ENCODE measurements at places on chromosomes 7 and 10. TPM values are rescaled to one million over a fixed set of nuclear protein-coding genes. Genes with fewer than 3 reads are reported as not detected.

GRCh38 chr7:116216956-116217571 is 6.7 kb downstream of the TES start:
- no peak for DNase-seq
- no peaks in the 10 kb centered on the region for H3K27me3 ChIP-seq
- no peak overlapping the region for H3K27ac ChIP-seq
- no peak overlapping the region for H3K4me3 ChIP-seq
- no peaks in the 10 kb centered on the region for H3K36me3 ChIP-seq

The TMEM140 gene
- not detected for total RNA-seq

DNA sequence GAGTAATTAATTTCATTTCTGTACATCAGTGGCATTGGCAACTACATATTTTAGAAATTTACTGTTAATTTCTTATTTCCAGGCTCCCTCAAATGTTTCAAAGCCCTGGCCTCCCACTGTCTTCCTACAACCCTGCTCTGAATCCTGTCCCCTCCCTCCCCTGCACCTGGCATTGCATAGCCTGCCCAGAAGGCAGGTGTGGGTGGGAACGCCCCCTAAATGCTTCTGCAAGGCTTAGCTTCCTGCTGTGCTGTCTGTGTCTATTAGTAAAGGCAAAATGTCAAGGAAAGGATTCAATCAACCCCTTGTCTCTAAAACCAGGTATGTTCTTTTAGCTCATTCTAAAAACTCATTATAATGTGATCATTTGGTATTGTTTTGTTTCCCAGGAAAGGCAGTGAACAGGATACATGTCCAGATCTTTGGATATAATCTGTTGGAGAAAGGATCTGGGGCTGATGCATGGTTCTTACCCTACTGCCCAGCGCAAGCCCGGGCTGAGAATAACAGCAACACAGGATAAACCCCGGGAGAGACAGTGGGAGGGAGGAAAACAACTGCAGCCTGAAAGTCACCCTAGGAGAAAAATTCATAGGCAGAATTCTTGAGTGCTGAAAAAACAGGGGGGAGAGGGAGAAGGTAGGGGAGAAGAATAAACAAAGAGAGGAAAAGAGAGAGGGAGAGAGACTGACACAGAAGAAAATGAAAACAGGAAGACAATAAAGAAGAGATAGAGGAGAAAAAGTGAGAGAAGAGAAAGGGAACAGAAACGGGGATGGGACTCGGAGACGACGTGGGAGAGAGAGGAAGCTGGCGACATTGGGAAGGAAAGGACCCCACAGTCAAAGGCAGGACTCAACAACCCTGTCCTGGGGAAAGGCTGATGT is 589 bp downstream of the ZNF488 start:
- H3K27me3 ChIP-seq, result no peaks in the 10 kb centered on the region
- H3K36me3 ChIP-seq, result no peaks in the 10 kb centered on the region
- H3K4me3 ChIP-seq, result peak overlapping the region; percentile 91
- no peak overlapping the region for H3K27ac ChIP-seq
- peak; percentile 57 for DNase-seq

GRCh38 chr10:119263951-119264617 is 56.7 kb downstream of the GRK5 start:
- no peaks in the 10 kb centered on the region for H3K36me3 ChIP-seq
- no peak for DNase-seq
- H3K4me3 ChIP-seq, result no peak overlapping the region
- H3K27me3 ChIP-seq, result no peaks in the 10 kb centered on the region
- no peak overlapping the region for H3K27ac ChIP-seq
- no peaks in the 10 kb centered on the region for H3K4me1 ChIP-seq

DNA sequence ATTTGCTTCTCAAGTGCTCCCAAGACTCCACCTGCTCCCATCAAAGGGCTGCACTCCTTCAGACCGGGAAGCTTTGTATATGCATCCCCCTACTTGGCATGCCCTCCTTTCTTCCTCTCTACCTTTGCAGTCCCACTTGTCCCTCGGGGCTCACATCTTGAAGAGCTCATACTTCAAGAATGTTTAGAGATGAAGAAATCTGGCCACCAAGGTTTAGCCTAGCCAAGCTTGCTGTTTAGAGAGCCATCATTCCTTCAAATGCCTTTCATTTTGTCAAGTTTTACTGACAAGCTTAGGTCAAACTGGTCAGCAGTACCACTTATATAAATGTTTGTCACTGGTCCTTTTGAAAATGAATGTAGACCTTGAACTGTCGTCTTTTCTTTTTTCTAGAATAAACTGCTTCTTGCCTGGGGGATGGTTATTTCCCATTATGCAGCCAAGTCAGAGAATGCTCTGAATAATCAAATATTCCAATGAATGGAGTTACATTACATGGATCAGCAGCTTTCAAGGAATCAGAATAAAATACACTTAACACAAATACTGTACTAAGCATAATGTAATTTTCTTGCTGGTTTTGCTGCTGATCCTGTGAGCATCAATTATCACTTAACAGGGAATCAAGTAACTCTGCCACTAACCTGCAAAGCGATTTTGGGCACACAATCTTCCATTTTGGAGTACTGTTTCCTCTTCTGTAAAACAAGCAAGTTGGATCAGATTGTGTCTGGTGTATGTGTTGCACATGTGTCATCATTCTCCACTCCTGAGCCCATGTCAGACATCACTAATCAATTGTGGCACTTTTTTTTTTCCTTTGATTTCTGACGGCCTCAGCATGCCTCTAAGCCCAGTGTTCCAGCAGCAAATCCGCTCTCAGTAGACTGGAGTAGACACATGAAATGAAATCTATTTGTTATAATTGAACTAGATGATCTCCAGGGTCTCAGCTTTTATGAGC is 357.9 kb downstream of the PTEN start:
- H3K36me3 ChIP-seq, result no peaks in the 10 kb centered on the region
- H3K27me3 ChIP-seq, result no peaks in the 10 kb centered on the region
- no peak overlapping the region for H3K4me3 ChIP-seq
- no peaks in the 10 kb centered on the region for H3K4me1 ChIP-seq
- no peak for DNase-seq
- H3K27ac ChIP-seq, result no peak overlapping the region

The IGF2BP3 gene
- total RNA-seq, result 190 TPM

DNA sequence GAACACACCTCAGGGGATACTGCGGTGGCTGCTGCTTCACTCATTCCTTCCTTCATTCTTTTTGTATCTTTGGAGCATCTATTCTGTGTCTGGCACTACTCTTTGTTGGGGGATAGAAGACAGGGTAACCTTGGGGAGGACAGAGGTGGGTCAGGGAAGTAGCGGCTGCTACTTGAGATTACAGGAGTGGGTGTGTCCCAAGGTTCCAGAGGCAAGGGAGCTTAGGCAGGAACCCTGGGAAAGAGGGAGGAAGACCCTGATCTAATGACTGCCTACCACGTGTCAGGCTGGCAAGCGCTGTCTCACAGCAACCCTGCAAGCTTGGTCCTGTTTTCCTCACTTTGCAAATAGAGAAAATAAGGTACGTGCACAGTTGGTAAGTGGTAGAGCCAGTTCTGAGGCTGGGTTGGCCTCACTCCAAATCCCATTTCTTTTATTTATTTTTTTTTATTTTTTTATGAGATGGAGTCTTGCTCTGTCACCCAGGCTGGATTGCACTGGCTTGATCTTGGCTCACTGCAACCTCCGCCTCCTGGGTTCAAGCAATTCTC is 985.9 kb upstream of the ZNF722 start:
- no peaks in the 10 kb centered on the region for H3K27me3 ChIP-seq
- H3K36me3 ChIP-seq, result peaks cover 3% of the 10 kb centered on the region
- H3K4me3 ChIP-seq, result no peak overlapping the region
- no peak for DNase-seq
- H3K4me1 ChIP-seq, result no peaks in the 10 kb centered on the region
- no peak overlapping the region for H3K27ac ChIP-seq
